ENCODE measurements at places on chromosomes 5 and 9.

DNA sequence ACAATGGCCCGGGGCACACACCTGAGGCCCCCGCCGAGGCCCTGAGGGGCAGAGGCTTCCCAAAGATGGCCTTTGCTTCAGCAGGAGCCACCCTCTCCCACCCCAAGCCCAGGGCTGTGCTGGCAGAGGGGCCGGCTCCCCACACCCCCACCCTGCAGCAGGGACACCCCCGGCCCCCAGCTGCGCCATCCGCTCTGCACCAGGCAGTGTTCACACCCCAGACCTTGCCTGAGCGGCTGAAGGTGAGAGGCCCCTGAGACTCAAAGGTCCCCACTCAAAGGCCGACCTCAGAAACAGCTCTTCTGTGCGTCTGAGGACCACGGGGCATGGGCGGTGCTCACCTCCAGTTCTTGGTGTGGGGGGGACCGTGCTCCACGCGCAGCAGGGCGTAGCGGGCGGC, 37.6 kb downstream of the SLC12A7 start:
- DNase-seq: no peak

- DNase-seq: no peak
Observed at GRCh38 chr9:133306242-133307204, 29.5 kb downstream of the SURF6 start.

- no peak for DNase-seq
Observed at GRCh38 chr9:33164138-33164809, 2.9 kb downstream of the B4GALT1 start.

- no peak for DNase-seq
Observed at GRCh38 chr5:147391781-147392180, 118.1 kb downstream of the DPYSL3 start.

- DNase-seq: no peak
Observed at GRCh38 chr5:54171645-54172384, 138.6 kb downstream of the ARL15 start.

Data from caudate nucleus (tissue), 63 donors.